COR-L47 (cell line): ENCODE measurements at places on chromosomes 7 and 10.

- no peak for DNase-seq
These were observed 16.7 kb upstream of the FRA10AC1 start for GRCh38 chr10:93718937-93719725.

DNA sequence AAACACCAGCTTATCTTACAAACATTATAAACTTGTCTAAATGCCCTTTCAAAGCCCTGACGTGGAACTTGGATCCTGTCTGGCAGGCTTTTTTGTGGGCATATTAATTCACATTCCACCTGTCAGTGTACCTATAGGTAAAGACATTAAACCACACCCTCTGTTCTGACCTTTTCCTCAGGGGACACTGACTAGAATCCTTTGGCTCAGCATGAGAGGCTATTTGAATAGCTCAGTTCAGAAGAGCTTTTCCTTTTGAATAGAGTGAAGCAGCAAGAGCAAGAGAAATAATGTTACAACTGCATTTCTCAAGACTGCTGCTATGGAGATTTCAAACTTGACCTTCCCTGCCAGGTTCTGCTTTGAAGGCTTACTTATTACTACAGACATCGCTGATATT, 76.9 kb downstream of the CYP51A1 start:
- DNase-seq = peak; percentile 6

- DNase-seq = no peak
These were observed 280.4 kb upstream of the TCERG1L start for GRCh38 chr10:131591936-131592335.

GRCh38 chr10:95411635-95412034, 120.8 kb upstream of the PDLIM1 start:
- no peak for DNase-seq

DNA sequence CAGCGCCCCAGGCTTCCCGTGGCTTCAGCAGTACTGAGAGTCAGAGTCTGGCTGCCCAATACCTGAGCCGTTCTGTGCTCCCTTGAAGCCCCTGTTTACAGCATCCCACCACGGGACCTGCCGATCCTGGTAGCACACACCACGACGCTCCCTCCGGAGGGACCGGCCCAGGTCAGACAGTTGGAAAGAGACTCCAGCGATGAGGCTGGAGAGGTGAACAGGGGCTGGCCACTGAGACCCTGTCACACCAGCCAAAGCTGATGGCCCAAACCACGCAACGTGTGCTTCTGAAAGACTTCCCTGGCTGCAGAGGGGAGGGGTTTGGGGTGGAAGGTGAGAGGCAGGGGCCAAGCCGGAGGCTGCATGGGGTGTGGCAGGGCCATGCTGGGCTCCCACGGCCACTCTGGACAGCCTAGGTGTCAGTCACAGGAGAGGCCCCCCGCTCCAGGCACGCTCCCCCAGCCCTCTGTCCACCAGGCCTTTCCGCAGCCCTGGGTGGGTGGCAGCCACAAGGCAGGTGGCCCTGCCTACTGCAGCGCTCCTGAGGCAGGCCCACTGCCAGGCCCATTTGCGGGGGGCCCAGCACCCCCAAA, 140.2 kb upstream of the CHST15 start:
- no peak for DNase-seq

DNA sequence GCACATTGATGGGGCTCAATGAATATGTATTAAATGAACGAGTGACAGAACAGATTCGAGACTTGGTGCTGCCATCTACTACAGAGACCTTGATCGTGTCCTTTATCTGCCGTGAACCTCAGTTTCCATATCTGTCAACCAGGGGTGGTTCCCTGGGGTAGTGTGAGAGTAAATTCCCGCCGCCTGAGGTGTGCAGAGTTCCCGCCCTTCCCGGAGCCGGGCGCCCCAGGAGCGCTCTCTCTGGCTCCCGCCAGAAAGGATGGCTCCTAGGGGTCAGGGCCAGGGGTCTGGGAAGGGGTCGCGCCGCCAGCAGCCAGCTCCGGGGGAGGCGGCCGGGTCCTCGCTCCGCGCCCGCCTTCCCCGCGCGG, 333 bp upstream of the PLCE1 start:
- no peak for DNase-seq

- peak; percentile 50 for DNase-seq
These were observed 185.4 kb downstream of the SEC23IP start for GRCh38 chr10:120077707-120078492.

DNA sequence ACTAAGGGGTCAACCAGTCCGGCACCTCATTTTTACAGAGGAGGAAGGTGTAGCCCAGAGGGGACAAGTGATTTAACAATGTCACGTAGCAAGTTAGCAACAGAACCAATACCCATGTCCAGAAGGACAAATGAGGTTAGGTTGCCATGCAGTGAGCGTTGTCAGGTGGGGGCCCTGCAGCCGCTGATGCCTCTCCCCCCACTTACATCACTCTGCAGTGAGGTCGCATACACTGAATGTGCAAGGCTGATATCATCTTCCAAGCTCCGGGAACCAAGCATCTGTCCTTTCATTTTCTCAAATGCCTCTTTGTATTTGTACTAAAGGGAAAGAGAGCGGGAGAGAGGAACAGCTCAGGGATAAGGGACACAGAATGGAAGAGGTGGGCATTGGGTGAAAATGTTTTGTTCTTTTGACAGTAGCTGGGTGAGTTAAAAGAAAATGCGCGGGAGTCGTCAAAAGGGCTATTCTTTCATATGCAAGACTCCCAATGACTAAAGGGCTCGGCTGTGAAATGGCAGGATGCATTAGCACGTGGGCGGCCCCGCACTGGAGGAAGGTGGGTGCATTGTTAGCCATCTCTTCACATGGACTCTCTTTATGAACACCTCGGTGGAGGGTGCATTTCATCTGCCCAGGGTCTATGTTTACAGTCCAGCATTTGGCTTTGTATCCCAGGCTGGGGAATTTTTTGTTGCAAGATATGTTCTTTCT, 49.7 kb downstream of the NRAP start:
- DNase-seq = no peak

GRCh38 chr7:5183899-5184298, 6.1 kb upstream of the WIPI2 start:
- no peak for DNase-seq

- DNase-seq = no peak
These were observed 56.1 kb downstream of the CDK1 start for GRCh38 chr10:60834401-60834800.

DNA sequence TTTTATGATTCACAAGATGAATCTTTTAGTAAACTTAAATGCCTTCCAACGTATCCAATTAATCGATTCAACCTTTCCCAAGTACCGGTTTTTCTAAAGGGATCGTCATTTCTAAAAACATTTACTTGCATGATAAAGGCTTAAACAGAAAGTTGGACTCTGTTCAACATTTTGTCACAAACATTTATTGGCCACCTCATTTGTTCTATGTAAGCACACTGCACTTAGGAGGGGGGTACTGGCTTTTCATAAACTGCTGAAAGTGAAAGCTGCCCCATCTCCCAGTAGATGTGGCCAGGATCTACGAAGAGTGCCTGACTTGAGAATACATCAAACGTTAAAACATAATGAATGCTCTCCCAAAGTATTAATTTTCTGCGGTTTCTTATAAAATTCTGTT, 37.3 kb upstream of the LAMB4 start:
- DNase-seq = no peak

DNA sequence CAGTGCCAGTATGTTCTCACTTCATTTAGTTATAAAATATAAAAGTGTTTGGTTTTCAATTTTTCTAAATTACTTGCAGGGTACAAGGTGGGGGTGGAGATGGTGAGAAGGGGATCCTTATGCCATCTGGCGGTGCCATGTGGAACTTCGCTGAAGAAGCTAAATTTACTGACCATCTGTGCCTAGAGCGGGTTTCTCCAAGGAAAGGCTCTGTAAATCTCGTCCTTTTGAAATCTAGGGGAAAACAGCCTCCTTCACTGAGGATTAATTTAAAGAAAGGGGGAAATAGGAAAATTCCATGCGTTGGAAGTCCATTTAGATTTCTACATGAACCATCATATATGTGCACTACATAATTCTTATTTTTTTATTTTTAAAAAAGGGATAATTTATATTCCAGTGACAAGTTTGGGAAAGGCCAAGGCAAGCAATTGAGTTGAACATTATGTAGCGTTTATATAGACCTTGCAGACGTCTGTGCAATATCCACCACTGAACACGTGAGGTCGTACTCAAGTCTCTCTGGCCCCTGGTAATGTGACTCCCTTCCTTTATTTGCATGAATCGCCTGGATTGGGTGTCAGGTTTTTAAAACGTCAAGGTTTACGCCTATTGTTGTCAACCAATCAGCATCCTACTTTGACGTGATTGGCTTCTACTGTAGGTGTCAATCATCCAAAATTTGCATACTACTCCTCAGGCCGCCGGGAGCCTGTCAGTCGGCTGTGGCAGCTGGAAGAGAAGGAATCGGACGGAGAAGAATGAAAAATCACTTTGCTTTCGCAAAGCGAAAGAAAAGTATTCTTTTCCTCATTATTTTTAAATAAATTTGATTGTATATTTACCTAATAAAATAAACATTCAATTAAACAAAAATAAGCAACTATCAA, 297.1 kb upstream of the NFE2L3 start:
- DNase-seq = peak; percentile 98

GRCh38 chr7:26995666-26996065, 100.1 kb downstream of the HOXA1 start:
- DNase-seq = no peak

DNA sequence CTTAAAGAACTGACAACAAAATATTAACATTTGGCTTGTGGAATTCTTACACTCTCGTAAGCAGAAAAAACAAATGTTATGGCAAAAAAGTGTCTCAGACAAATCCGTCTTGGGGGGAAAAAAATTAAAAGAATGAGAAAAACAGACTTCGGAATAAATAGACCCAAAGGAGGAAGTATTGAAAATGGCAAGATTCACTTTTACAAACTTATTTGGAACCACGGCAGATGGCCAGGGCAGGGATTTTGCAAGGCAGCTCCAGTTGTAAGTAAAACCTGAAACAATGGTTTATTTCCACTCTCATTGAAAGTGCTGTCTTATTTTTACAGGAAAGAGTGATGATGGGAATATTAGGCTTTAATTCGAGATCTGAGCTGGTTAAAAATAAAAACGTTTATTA, 1.5 kb upstream of the ZNF438 start:
- DNase-seq = no peak

- no peak for DNase-seq
These were observed 19.1 kb upstream of the PARP12 start for GRCh38 chr7:140081774-140082425.

- DNase-seq = no peak
These were observed 68.2 kb downstream of the DNAJB6 start for GRCh38 chr7:157404845-157405481.

DNA sequence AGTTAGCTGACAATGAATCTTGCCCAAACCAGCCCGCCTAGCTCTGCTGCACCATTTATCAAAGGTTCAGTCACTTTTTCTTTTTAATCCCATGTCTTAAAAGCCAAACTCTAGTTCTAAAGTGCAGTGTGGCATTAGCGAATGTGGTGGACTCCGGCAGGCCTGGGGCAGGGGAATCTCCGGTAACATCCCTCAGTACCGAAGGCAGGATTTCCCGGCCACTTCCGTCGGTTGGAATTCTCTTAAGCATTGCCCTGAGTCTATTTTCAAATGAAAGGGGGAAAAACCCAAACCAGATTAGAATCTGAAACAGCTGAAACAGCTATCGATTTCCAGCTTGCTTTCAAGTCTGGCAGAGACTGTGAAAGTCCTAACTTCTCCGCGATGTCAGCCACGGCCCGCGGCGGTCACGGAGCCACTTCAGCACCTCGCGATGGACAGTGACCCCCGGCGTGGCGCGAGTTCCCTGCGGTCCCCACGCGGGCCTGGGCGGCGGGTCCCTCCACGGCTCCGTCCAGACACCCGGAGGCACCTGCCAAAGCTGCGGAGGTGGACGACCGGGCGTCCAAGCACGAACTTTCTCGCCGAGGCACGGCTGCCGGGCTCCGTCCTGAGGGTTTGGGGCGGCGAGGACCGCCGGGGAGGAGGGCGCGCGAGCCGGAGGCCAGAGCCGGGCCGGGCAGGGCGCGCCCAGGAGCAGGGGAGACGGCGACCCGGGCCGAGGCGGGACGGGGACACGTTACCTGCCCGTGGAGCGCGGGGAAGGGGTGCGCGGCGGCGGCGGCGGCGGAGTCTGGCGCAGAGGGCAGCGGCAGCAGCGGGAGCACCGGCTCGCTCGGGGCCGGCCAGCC, 745 bp downstream of the TCERG1L start:
- no peak for DNase-seq

DNA sequence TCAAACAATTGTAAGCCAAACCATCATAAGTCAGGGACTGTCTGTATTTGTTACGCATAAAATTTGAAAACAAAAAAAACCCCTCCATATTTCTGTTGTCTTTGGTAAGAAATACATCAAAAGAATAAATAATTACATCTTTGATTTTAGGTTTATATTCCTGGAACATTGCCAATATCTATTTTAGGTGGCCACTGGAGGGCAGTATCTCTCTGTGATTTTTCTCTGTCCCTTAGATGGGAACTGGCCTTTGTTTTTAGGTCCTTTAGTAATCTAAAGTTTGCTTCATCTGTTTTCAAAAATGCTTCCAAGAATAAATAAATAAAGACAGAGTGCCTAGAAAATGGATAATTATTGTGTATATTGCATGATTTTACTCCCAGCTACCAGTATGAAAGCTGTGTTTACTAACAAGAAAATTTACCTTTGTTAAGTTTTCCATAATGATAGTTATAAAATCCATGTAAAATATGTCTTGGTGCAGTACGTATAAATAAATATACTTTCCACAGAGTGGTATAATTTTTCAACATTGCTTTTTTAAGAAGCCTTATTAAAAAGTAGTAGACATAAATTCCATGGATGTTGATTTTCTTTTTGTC, 64.2 kb downstream of the PHYHIPL start:
- DNase-seq = peak; percentile 55

DNA sequence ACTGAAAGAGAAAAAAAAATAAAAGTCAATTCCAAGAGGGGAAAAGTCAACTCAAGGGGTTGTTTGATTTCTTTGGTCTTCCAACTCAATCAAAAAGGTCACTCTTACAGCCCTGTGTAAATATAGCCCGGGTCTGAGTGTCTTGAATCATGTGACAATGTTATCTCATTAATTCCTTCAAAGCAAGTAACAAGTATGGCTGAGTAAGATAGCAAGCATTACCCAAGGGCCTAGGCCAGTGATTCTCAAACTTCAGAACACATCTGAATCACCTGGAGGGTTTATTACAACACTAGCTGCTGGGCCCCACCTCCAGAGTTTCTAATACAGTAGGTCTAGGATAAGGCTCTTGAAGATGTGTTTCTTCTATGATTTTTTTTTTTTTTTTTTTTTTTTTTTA, 125.0 kb downstream of the PRLHR start:
- DNase-seq = no peak

- DNase-seq = no peak
These were observed 13.4 kb downstream of the FEZF1 start for GRCh38 chr7:122291189-122291588.

GRCh38 chr7:106372595-106373318, 88.0 kb upstream of the NAMPT start:
- no peak for DNase-seq

GRCh38 chr10:6135039-6135438, 46.2 kb downstream of the RBM17 start:
- DNase-seq = no peak

- no peak for DNase-seq
These were observed 44.3 kb downstream of the TET1 start for GRCh38 chr10:68604441-68604840.

GRCh38 chr7:49791088-49791741, 17.8 kb downstream of the VWC2 start:
- DNase-seq = peak; percentile 42
